CD4-positive, alpha-beta T cell treated with Interleukin-6 for 4 hours (primary cell): ENCODE measurements at places on chromosomes 13 and 19.

DNA sequence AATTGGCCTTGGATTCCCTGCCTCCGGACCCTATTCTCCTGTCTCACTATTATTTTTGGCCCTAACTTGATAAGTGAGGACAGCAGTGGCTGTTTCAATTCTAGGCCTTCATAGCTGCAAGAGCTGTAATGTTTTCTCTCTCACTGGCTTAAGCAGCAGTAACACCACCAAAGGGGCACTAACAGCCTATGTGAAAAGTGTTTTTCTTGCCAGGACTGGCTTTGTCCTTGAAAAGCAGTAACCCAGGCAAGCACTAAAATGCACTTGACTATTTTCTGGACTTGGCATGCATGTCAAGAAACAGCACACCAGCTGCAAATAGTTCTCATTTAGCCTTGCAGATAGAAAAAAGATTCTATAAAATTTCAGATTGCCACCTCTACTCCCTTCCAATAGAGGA, 9.3 kb upstream of the FBXL3 start:
- no peak for DNase-seq

- no peak for DNase-seq
Measured at GRCh38 chr13:67763384-67763783, 533.2 kb upstream of the PCDH9 start.

DNA sequence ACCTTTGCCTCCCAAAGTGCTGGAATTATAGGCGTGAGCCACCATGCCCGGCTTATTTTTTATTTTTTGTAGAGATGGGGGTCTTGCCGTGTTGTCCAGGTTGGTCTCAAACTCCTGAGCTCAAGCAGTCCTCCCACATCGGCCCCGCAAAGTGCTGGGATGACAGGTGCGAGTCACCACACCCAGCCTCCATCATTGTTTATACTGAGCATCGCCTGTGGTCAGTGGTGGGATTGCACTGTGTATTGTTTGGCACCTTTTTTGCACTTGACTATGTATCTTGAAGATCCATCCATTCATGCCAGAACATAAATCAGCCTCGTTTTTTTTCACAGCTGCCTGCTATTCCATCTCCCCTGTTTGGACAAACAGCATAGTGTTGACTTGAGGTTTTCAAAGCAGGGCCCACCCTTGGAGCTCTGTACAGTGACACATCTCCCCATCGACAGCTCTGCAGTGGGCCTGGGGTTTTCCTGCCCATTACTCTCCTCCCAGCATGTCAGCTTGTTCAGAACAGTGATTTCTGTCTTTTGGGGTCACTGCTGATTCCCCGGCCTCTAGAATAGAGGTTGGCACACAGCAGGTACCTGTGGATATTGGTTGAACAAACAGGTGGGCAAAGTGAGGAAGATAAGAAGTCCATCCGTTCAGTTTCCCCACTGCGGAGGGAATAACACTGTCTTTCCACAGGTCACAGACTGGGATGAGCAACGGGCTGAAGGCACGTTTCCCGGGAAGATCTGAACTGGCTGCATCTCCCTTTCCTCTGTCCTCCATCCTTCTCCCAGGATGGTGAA, 8.2 kb upstream of the UPK1A start:
- no peak for DNase-seq

GRCh38 chr19:35309481-35310279, 17.7 kb downstream of the MAG start:
- no peak for DNase-seq

DNA sequence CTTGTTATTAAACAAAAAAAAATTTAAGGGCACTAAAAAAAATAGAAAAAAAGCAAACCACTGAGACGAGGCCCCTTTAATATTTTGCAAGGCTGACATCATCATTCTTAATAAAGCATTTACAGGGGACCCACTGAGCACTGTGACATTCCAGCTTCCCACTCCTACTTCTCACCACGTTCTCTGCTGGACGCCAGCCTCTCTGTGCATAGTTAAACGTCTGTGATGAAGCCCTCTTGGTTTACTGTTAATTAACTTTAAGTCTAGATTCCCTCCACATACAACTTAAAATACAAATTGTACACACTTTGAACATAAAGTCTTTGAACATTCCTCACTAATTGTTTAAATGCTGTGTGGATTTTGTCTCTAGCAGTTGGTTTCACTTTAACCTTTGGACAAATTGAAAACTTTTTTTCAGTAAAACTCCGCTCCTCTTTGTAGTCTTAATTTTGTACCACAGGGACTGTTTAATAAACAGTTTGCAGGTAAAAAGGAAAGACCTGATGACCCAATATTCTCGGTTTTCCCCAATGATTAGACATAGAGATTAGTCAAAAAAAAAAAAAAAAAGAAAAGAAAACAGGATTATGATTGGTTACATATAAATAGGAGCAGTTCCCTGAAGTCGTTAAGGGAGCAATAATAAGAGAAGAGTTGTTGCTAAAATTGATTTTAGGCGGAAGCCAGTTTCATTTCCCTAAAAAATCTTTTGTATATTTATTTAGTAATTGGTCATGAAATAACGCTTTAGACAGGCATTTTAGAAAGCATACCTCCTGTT, 219.8 kb downstream of the MZT1 start:
- no peak for DNase-seq

DNA sequence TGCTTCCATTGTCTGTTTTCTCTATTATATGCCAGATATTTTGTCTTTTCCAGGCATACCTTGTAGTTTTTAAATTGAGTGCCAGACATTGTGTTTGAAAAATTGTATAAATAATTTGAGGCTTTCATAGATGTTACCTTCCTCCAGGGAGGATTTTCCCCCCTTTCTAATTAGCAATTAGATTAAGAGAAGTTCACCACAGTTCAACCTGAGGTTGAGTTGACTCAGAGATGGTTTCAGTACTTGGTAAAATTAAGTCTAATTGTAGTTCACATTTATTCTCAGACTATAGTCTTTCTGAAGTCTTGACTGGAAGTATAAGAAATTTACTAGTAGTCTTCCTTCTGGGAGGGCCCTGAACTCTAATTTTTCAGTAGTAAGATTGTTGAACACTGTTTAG, 104.1 kb upstream of the SCEL start:
- DNase-seq, result no peak

DNA sequence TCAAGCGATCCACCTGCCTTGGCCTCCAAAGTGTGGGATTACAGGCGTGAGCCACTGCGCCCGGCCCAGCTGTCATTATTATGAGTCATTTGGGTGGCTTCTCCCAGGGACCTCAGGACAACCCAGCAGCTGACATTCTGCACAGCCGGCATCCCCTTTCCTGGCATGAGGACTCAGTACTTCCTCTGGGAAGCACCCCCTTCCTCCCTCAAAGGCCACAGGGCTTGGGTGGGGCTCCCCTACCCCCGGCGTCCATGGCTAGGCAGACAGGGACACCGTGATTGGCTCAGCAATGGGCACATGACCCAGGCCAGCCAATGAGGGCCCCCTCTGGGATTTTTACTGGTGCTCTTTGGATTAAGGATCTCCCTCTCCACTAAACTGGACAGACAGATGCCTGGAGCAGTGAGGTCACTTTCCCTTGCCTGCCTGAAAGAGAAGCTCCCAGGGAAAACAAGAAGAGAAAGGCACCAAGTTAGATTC, 6.0 kb downstream of the KANK2 start:
- no peak for DNase-seq

- no peak for DNase-seq
Measured at GRCh38 chr13:83024955-83025594, 857.2 kb downstream of the SLITRK1 start.

- peak; percentile 81 for DNase-seq
Measured at GRCh38 chr19:662207-662961, 630 bp downstream of the RNF126 start.
